ENCODE measurements at places on chromosomes 3 and 15.

DNA sequence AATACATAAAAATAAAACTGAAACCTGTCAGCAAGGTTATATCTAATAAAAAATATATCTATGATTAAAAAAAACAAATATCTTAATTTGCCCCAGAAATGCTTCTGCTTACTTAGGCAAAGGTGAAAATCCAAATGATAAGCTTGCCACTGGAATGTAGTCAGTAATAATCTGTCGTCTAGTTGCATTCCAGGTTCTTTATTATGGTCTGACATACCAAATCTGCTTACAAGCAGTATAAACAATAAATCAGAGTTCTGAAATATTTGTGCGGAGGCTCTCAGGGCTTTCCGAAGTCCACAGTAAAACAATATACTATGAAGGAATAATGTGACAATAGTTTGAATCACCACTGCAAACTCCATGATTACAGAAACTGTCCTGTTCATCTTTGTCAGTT lies 1133.5 kb downstream of the ROBO1 start:
- DNase-seq = no peak

GRCh38 chr3:128548426-128549282 lies 55.7 kb upstream of the GATA2 start:
- peak; percentile 46 for DNase-seq

- no peak for DNase-seq
These were observed 193.8 kb downstream of the ABHD5 start for GRCh38 chr3:43884581-43884980.

DNA sequence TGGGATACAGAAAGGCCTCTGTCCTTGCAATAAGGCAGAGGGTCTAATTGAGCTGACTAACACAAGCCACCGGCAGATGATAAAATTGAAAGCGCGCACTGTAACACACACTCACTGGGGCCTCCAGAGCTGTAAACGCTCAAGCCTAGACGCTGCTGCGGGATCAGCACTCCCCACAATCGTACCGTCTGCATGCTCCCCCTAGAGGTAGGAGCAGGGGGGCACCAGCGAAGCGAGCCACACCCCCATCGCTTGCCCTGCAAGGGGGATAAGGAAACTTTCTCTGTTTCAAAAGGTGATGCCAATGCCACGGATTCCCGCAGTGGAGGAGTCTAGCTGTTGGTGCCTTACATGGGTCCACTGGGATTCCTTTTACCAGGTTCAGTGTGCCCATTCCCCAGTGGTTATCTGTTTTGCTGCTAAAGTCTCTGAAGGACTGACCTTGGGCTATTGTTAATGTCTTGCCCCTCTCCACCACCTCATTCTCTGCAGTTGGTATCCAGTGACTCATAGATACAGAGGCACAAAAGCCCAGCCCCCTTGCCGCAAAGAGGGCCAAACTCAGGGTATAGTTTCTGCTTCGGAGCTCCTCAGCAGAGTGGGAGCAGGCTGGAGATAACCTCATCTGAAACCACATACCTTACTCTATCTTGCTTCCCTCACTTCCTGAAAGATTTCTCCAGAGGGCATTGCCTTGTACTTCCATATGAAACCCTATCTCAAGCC lies 139.3 kb upstream of the KBTBD8 start:
- DNase-seq = no peak

- DNase-seq = no peak
These were observed 15.7 kb downstream of the UQCC5 start for GRCh38 chr3:52552089-52552488.

GRCh38 chr15:74598126-74598842 lies 17.4 kb upstream of the CLK3 start:
- peak; percentile 95 for DNase-seq

DNA sequence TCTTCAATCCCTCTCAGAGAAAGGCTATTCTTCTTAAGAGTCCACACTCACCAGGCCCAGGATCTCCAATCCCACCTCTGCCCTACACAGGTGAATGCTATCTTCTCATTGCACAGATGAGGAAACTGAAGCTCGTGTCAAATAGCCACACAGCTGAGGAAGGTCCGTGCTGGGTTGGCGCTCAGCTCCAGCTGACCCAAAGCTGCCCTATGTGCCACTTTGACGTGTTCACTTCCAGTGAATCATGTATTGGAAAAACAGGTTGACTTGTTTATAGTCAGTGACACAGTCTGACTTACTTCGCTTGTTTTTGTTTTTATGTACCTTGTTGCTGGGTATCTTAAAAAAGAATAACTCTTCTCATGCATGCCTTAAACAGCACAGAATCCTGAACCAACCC lies 32.4 kb upstream of the ALDH1A3 start:
- no peak for DNase-seq

DNA sequence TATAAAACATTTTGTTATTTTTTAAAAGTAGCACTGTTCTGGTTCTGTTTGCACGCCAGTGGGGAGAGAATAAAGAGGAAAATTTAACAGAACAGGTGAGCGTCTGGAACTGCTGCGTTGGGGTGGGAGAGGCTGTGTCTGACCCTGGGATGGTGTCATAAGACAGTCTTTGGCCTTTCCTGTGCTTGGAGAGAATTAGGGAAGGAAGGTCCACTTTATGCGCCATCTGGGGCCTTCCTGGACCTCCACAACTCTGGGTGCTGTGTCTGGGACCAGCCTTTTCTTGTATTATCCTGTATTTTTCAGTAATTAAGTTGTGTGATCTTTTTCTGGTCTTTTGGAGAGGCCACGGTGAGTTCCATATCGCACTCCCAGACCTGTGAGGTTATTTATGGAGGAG lies 3.3 kb downstream of the FAM43A start:
- DNase-seq = no peak

GRCh38 chr3:108590460-108590859 lies 938 bp downstream of the DZIP3 start:
- no peak for DNase-seq

GRCh38 chr3:18419232-18419631 lies 5.9 kb downstream of the SATB1 start:
- no peak for DNase-seq

GRCh38 chr3:113947372-113948014 lies at the start of gene ZDHHC23:
Gene ZDHHC23 (plus strand): TSS chr3:113948013. CDS start chr3:113948803, 790 bp downstream.
- peak; percentile 27 for DNase-seq

DNA sequence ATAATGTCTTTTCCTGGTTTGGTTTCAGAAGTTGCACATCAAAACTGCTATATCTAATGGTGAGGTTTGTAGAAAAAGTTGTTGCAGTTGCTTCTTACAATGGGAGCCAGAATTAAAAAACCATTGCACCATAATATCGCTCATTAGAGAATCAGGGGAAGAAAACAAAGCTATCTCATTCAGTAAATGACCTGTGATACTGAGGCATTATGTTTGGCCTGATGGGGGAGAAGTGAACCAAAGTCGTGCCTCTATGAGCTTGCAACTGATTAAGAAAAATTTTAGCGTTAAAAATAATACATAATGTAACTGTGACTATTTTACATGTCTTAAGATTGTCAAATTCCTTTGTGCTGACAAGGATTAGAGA lies 60.2 kb upstream of the ARHGEF26 start:
- DNase-seq = no peak

DNA sequence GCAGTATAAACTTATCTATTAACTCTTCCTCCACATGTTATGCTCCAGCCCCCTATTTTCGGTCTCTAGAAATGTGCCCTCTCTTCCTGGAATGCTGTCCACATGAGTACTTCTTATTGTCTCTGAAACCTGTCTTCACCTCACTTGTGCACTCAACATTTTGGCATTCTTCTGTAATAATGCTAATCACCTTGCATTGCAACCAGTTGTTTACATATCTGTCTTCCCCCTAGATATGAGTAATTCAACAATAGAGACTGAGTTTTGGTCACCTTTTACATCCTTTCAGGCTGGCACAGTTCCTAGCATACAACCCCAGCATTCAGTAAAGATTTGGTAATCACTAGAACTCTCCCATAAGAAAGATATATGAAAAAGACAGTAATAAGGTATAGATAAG lies 17.2 kb downstream of the CCDC80 start:
- DNase-seq = no peak

DNA sequence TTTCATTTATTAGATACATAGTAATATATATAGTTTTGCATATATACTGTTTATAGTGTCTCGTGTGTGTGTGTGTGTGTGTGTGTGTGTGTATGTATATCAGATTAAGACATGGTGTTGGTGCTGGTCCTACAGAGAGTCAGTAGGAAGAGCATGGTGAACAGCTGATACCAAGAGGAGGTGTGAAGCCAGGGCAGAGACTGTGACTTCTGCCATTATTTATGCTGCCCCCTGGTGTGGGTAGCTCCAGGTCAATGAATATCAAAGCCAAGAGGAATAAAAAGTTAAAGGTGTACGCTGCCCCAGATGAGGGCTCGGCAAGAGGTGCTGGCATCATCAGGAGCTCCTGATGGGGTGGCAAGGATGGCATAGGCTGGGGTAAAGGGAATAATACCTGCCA lies 299.5 kb upstream of the RASGRP1 start:
- no peak for DNase-seq

DNA sequence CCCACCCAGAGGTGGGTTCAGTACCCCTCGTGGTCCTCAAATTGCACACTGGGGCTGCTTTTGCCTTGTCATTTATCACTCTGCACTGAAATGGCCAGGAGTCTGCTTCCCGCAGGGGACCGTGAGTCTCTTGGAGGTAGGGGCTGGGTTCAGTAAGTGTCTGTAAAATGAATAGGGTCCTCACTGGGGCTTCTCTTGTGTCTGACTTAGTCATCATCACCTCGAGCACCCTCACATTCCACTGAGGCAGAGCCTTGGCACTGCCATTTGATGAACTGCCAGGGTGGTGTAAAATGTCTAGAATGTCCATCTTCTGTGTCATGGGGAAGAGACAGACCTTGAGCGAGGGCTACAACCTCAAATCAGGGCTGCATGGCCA lies 61.0 kb upstream of the RYK start:
- DNase-seq = no peak

DNA sequence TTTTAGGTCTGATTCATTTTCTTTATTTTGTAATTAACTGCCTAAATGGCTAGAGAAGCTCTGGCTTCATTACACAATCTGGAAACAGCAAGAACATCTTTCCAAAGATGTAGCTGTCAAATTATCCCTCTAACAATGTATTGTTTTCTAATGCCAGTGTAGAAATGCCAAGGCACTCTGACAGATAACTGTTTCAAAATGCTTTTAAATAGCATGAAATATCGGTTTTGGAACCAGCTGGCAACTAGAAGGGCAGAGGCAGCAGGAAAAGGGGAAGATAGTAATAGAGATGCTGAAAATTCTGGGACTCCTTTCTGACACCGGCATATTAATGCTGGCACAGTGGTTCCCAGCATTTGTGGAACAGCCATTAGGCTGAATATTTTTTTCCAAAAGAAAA lies 26.1 kb downstream of the MORC1 start:
- no peak for DNase-seq

DNA sequence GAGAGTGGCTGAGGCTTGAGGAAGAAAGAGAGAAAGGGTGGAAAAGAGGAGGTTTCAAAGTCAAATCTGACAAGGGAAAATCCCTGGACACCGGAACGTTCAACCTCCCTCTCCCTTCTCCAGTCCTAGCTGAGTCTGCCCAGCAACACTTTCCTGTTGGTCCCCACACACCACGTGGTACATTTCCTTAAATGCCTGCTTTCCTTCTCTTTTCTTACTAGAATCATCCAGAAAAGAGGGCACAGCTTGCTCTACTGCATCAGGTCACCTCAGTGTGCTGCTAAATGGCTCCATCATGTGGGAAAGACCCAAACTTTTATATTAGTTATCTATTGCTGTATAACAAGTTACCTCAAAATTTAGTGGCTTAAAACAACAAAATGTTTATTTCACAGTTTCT lies 181.2 kb downstream of the NECTIN3 start:
- DNase-seq = no peak

DNA sequence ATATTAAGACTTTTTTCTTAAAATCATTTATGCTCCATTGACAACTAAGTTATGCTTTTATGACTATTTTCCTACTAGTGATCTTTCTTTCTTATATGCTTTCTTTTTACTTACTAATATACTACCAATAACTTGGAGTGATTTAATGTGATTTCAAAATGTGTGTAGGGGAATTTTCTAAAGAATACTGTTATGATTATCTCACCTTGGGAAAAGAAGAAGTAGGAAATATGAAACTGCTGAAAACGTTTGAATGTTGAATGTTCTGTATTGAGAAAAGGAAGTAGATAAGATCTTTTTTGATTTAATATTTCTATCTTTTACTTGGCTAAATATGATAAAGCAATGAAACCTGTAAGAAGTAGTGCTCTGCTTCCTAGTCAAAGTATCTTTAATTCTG lies 7.8 kb upstream of the CD200R1 start:
- DNase-seq = no peak

- no peak for DNase-seq
These were observed 65.7 kb upstream of the MRPL3 start for GRCh38 chr3:131568460-131568859.

- DNase-seq = no peak
These were observed 41.3 kb upstream of the PRTG start for GRCh38 chr15:55784286-55784685.

GRCh38 chr3:185744997-185745843 lies 79.6 kb downstream of the IGF2BP2 start:
- no peak for DNase-seq

DNA sequence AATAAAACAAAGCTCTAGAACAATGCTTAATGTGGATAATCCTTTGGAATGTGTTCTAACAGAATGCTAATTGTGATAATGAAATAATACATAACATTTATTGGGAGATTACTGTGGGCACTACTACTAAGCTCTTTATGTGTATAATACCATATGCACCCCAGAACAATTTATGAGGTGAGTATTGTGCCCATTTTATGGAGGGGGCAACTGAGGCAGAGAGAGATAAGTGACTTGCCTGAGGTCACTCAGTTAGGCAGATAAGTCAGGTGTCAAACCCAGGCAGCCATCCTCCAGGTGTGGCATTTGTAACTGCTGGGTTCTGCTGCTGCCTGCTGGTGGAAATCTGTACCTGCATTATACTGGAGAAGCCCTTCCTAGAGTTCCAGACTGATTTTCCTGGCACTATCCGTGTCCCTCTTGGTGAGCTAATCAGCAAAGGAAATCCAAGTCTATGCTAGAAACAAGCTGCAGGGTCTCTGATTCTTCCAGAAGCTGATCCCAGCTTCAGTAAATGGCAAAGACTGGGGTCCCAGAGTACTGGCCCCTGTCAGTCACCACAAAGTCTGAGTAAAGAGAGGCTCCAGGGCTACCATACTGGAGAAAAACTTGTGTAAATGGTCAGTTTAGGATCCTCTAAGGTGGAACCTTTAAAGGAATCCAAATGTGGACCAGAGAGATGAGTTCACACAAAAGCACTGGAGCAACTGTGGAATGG lies 22.6 kb upstream of the RBP1 start:
- DNase-seq = no peak

GRCh38 chr15:68930268-68931022 lies at the start of gene SPESP1:
Gene SPESP1 (plus strand): TSS chr15:68930525. CDS start chr15:68930654, 129 bp downstream.
- peak; percentile 61 for DNase-seq

GRCh38 chr3:115523458-115523857 lies 99.9 kb upstream of the GAP43 start:
- DNase-seq = no peak

GRCh38 chr3:112090887-112091586 lies 4.8 kb downstream of the C3orf52 start:
- DNase-seq = no peak

- no peak for DNase-seq
These were observed 68.7 kb upstream of the ACP3 start for GRCh38 chr3:132248490-132248889.

GRCh38 chr3:154274348-154274747 lies 49.9 kb downstream of the DHX36 start:
- no peak for DNase-seq
